NCI-H2081 treated with DMSO at 0.1 percent for 48 hours (cell line): ENCODE measurements at places on chromosomes 3 and 15.
A peak's percentile ranks its signal among the peaks of the same experiment; 100 is the strongest.

DNA sequence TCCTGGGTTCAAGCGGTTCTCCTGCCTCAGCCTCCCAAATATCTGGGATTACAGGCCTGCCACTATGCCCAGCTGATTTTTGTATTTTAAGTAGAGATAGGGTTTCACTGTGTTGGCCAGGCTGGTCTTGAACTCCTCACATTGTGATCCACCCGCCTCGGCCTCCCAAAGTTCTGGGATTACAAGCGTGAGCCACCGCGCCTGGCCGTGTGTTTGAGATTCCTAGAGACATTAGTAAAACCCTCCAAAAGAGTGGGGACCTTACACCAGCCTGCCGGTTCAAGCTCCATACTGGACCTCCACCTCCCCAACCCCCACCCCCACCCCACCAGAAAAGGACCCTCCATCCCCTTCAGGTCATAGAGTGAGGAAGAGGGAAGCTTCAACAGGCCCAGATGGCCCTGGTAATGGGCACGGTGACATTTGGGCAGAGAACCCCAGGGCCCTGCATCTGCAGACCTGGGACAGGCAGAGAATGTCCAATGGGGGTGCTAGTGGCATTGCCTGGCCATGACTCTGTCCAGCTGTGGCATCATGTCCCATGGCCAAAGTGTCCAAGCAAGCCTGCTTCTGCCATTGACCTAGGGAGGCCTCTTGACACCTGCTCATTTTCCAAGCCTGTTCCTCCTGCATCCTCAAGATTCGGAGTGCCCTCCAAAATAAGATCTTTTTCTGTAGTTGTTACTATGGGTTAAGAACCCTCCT lies 108.9 kb upstream of the KLF13 start:
- no peak for DNase-seq

- no peak for DNase-seq
Observed at GRCh38 chr3:140510303-140510861, 167.5 kb upstream of the TRIM42 start.

DNA sequence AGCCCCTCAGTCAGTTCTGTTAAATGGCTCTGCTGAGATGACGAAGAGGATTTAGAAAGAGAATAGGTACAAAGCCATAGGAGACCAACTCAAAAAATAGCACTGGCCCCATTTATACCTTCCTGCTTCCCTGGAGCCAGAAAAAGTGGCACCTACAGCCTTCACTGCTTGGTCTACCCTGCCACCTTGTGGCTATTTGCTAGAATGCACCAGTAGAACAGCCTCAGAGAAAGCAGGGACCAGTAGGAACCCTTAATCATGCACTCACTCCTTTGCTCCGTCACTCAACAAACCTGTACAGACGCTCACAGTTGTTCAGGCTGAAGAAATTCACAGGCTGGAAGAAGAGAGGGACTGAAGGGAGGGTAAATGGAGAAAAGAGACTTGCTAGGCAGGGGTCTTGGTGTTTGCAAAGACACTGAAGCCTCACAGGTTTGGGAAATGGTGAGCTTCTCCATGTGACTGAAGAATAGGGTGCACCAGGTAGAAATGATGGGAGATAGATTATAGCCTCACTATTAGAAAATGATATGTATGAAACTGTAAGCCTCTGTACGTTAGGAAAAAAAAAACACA lies 12.1 kb upstream of the RTP2 start:
- peak; percentile 28 for DNase-seq

- no peak for DNase-seq
Observed at GRCh38 chr3:21393683-21394311, 357.2 kb downstream of the ZNF385D start.

DNA sequence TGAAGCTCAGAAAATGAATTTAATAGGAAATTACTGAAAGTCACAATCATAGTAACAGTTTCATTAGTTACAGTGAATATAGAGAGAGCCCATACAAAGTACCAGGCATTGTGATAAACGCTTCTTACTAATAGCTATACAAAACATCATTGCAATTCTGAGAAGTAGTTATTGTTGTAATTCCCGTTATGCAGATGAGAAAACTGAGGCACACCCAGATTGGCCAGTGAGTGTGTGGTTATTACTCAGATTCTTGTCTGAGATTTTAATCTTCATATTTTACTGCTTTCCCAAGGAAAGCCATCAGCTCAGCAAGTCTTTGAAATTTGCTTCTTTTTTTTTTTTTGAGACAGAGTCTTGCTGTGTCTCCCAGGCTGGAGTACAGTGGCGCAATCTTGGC lies 14.3 kb downstream of the FLNB start:
- DNase-seq = no peak

GRCh38 chr15:74868059-74868458 lies 5.1 kb downstream of the SCAMP2 start:
- DNase-seq = no peak

DNA sequence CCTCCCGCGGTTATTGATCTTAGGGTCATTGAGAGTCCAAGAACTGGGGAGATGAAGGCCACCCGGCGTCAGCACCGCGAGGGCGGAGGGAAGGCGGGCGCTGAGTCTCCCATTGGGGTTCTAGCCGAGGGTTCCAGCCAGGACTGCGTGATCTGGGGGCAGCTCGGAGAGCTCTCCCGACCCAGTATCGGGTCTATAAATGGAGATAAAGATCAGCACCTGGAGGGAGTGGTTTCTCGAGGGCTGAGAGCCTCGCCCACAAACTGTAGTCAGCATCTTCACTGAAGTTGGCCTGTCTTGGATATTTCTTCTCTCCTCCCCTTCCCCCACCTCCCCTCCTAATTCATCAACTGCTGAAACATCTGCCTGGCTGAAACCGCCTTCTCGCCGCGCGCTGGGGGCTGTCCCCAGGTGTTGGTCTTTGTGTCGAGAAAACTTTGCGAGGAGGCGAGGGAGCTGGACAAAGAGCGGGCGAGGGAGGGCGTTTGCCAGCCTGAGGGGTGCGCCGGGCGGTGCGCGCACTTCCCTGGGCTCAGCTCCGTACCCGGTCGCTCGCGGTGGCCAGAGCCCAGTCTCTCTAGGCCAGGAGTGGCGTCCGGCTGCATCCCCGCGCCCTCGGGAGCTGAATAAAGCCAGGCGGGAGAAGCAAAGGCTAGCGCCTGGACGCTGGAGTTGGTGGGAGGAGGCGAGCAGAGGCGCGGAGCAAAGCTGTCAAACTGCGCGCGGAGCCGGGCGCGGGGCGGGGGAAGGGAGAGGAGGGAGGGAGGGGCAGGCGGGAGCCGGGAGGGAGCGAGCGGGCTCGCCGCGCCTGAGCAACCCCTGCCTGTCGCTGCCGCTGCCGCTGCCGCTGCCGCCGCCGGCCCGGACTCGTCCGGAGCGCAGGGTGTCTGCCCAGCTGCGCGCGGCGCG lies at the start of gene ST8SIA2:
ST8SIA2 (plus strand) TSS at position 811 of the 909 bp plus-strand sequence. CDS start 184 bp downstream, outside the sequence.
- no peak for DNase-seq

DNA sequence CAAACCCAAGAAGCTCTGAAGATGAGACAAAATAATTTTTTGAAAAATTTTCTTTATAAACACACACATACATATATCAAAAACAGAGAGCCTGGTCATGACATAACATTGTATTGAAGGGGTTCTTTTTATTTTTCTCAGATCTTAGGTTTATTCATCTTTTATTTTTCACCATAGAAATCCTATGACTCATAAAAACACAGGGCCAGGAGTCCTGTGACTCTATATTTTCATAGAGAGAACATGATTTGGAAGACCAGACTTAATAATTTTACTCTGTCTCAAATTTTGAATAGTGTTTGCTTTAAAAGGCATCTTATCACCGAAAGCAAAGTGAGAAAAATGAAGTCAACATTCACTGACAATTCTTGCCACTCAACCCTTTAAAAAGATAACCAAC lies 57.7 kb downstream of the SUCNR1 start:
- DNase-seq = no peak

- peak; percentile 36 for DNase-seq
Observed at GRCh38 chr3:53485675-53486403, 8.6 kb upstream of the CACNA1D start.

GRCh38 chr3:15427981-15428380 lies 583 bp downstream of the EAF1 start:
- no peak for DNase-seq

DNA sequence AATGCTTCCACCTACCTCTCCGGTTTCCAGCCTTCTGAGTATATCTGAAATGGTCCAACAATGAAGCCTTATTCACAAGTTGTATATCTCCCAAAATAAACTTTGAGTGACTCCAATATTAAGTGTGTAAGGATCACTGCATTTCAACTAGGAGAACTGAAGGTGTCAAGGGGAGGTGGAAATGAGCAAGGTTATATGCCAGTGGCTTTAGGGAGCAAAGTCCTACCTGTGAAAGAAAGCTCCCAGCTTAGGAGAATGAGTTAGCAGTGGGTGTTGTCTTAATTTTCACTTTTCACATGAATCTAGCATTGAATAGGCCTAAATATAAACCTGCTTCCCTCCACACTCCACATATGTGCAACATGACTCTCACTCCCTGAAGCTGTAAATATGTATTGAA lies 29.0 kb downstream of the LMCD1 start:
- no peak for DNase-seq

GRCh38 chr15:101044625-101045235 lies 125.6 kb downstream of the LRRK1 start:
- no peak for DNase-seq

- DNase-seq = no peak
Observed at GRCh38 chr15:101522091-101522490, 32.6 kb upstream of the PCSK6 start.

DNA sequence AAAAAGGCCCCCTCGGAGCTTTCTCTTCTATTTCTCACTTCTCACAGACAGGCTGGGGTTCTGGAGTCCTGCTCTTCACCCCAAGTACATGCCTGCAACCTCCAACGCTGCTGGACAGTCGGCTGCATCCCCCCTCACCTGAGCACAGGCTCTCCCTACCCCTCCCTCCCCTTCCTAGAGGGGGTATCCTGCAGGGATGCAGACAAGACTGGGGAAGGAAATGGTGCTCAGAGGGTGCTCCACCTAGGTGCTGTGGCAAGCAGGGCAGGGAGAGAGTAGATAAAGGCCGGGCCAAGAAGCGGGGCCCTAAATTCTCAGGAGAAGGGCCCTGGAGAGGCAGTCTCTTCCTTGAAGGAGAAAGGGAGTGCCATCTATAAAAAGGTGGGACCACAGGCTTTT lies 7.0 kb upstream of the STRA6 start:
- no peak for DNase-seq

GRCh38 chr3:156840826-156841689 lies 14.9 kb downstream of the LEKR1 start:
- DNase-seq = no peak

DNA sequence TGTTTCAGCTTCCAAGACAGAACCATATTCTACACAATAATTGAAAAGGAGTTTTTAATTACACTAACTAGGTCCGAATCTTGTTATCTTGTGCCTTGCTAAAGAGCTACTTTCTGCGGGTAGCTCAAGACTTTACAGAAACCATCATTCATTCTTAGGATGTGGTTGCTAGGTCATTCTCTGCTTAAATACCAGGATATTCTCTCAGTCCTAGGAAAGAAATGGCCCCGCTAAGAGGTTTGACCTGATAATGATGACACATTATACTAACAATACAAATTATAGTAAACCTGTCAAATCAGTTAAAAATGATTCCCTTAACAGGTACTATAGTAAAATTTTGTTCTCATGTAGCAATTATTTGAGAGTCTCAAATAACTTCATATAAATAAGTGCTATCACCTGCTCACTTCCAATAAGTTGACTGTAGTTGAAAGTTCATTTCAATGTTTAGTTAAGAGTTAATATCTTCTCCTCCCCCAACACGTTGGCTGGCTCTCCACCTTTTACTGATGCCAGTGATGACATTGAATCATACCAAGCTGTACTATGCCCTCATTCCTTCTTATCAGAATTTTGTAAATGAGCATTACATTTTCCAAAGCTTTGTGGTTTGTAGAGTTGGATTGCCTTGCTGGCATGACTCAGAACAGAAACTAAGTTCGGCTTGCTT lies 3.6 kb upstream of the C3orf85 start:
- DNase-seq = no peak

- DNase-seq = no peak
Observed at GRCh38 chr3:9942164-9942563, 8.5 kb downstream of the CRELD1 start.

- DNase-seq = no peak
Observed at GRCh38 chr3:158102242-158103080, 3.8 kb downstream of the SHOX2 start.

DNA sequence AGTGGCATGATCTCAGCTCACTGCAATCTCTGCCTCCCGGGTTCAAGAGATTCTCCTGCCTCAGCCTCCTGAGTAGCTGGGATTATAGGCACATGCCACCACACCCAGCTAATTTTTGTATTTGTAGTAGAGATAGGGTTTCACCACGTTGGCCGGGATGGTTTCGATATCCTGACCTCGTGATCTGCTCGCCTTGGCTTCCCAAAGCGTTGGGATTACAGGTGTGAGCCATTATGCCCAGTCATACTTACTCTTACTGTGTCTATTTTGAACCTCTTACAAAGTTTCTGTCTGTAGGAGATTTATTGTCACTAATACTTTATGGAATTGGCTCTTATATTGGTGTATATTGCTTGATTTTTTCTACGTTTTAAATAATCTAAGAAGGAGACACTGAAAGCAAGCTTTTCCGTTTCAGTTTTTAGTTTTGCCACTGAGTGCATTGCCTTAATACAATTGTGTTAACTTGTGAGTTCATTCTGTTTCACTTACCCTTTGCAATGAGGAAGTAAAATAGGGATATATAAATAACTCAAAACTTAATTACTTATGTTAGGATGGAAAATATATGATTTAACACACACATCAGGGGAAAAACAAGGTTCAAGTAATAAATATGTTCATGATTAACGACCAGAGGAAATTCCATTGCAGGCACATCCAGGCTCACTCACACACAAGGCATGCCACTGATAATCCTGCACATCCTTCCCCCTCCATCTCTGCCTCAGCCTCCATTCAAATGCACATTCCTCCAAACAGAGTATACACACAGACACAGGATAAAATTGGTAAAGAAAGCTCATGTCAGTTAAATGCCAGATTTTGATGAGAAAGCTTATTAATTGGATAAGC lies 279.3 kb upstream of the RASGRP1 start:
- no peak for DNase-seq

DNA sequence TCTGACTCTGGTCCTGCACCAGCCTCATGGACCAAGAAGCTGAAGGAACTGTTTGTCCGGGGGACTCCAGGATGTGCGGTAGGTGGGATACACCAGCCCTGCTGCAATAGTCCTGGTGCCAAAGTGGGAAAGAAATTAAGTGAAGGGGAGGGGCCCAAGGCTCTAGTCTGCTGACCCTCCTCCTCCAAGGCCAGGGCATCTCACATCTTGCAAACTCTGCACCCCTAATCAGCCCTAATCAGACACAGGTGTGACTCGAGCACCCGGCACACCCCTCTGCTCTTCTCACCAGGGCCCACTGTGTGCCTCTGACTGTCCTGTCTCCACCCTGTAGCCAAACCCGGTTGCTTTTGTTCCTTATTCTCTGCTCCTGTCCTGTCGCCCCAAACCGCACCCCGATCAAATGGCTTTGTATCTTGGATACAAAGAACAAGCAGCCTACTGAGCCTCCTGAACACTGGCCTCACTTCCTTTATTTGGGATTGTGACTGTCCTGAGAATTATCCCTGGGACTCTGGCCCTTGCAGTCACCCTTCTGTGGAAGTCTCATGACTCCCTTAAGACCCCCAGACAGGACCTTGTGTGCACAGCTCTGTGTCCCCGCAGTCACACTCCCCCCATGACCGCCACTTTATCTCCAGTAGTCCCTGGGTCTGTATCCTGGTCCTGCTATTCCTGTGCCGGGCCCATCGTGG lies 26.7 kb upstream of the SLC41A3 start:
- DNase-seq = no peak
